Activated CD4-positive, alpha-beta T cell treated with anti-CD3 and anti-CD28 coated beads, Interleukin-2, amount 50 U/mL, for 4 hours (primary cell): ENCODE measurements at places on chromosomes 2 and 18.

- DNase-seq, result no peak
Measured at GRCh38 chr2:180991361-180991760, 11.0 kb downstream of the UBE2E3 start.

DNA sequence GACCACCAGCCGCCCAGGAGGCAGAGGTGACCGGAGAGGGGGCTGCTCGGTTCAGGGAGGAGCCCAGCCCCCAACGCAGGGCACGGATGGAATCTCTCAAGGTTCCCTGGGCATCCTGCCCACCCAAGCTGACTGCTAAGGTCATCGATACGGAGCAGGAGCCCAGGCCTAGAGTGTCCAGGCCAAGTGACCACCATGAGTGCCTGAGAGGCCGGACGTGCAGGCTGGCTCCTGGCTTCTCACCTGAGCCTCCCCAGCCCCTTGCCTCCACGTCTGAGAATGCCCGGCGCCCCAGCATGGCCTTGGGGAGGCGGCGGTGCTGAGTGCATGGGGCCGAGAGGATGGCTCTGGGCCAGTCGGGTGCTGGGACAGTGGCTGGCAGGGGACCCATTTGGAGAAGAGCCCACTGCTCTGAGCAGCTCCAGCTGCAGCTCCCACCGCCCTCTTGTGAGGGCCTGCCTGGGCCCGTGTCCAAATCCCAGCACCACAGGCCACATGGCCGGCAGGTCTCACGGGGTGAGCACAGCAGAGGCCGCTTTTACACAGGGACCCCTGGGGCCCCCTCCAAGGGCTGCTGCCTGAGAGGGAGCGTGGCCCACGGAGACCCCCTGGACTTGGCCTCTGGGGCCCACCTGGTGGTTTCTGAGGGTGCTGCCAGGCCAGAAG lies 102.8 kb upstream of the CTDP1 start:
- DNase-seq, result no peak

GRCh38 chr2:3129867-3130266 lies 247.8 kb downstream of the EIPR1 start:
- DNase-seq, result no peak

- DNase-seq, result no peak
Measured at GRCh38 chr2:148981324-148981723, 57.2 kb upstream of the LYPD6B start.

GRCh38 chr18:26549263-26550094 lies 1.1 kb upstream of the KCTD1 start:
- DNase-seq, result no peak

DNA sequence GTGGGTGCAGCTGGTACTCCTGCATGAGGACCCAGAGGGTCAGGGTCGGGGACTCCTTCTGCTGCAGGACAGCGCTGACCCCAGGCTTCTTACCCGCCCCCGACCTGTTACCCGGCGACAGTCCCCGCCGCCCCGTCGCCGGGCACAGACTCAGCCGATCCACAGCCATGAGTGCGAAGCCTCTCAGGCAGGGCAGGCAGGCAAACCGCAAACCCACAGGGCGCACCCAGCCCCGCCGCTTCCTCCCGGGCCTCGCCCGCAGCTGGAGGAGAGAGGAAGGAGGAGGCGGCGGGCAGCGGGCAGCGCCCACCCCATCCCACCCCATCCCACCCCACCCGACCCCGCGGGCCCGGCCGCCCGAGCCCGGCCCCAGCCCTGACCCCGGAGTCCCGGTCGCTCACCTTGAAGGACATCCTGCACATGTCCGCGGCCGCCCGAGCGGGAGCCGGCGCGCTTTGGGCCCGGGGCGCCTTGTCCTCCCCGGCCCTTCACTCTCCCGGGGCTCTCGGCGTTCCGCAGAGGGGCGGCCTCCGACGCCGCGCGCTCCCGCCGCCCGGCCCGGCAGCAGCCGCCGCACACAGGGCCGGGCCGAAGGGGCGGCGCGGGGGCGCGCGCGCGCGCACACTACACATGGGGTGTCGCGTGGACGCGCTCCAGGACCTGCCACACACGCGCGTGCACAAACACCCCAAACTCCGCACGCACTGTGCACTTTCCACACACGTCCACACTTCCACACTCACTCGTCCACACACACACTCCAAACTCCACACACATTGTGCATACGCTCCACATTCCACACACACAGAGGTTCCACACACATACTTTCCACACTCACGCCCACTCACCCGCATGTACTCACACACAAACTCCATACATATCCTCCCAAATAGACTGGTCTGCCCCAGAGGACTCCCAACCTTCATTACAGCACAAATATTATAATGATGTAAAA lies at the start of gene ANKRD29:
Gene ANKRD29, minus strand, starts transcription at position 603 of the 955 bp plus-strand sequence. Its CDS starts 181 bp downstream, at position 422.
- DNase-seq, result peak; percentile 39

GRCh38 chr18:30415903-30416302 lies 626.6 kb downstream of the DSC3 start:
- DNase-seq, result no peak

GRCh38 chr2:72893594-72894319 lies 6.5 kb downstream of the SPR start:
- DNase-seq, result no peak

DNA sequence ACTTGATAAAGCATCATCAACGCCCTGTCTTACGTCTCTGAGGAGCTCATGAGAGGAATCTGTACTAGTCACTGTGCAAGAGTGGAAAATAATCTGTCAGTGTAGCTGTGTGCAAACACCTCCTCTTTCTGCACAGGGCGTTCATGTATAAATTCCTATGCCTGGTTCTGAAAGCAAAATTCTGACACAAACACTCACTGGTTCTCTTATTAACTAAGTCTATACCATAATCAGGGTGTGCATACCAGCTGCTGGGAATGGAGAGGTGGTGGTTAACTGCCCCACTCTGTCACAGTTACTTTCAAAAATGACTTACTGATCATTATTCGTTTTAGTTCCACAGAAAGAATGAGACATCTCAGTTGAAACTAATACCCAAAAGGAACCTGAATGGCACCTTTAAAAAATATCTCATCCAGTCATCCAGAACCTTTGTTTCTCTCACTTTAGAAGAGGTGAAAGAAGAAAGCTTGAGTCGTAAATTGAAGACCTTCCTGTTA lies 35.7 kb downstream of the STK39 start:
- DNase-seq, result no peak

DNA sequence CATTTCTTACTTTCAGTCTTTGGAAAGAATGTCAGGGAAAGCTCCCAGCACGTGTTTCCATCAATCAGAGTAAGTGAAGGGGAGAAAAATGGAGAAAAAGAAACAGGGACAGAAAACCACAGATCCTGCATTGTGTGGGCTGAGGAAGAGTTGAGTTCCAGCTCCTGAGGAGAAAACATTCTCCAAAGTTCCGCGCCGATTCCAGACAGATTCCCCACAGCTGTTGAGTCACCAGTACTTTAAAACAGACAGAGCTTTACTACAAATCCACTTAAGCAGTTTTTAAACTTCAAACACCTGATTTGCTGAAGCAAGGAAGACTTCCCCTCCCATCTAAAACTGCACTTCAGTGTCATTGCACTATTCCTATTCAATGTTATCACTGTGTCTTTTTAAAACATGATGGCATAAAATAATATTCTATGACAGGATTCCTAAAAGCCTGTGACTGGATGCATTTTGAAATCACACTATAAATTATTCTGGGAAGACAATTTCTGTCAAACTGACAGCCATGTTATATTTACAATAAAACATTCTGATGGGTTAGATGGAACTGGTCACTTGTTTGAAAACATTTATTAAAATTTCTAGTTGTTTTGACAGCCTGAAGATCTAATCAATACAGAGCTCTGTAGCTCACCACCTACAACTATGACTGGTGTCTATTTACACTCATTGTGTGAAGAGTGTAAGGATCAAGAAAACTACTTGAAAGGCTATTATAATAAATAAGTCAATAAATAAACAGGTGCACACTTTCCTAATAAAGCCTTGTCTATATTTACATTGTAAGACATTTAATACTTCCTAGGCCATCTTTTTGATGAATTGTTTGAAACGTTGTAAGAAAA lies 40.9 kb downstream of the TCF4 start:
- no peak for DNase-seq

DNA sequence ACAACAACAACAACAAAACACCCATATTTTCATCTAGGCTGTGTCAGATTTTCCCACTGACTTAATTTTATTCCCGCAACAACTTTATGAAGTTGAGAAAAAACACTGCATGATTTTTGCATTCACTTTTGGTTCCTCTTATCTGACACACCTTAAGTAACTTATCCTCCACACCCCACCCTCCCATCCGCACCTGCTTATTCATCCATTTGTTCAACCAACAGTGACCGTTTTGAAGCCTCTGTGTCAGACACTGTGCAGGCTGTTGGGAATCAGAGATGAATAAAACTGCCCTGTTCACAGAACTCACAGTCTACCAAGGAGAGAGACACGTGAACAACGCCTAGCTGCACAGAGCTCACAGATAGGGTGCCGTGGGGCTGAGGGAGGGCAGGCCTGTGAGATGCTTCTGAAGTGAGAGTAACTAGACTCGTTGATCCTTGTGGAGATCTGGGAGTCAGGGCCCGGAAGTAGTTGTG lies 7.4 kb downstream of the CNNM4 start:
- DNase-seq, result no peak

- DNase-seq, result no peak
Measured at GRCh38 chr2:191917430-191917881, 70.6 kb upstream of the CAVIN2 start.

GRCh38 chr2:80054346-80054675 lies 250.2 kb downstream of the LRRTM1 start:
- no peak for DNase-seq

- no peak for DNase-seq
Measured at GRCh38 chr2:24509425-24509824, 18.4 kb downstream of the NCOA1 start.

DNA sequence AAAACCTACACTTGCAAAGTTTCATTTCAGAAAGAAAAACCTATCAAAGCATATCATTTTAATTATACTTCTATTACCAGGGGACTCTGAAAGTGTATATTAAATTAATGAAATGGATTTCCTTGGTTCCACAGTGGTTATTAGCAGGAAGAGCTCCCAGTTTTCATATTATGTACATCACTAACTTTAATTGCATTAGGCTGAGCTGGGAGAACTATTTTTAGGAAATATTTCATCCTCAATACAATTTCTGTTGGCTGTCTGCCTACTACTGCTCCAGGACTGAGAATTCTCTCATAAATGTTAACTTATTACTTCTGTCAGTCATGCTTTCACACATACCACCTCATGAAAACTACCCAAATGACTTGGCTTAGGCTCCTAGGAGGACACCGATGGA lies 301.4 kb downstream of the CMPK2 start:
- no peak for DNase-seq

DNA sequence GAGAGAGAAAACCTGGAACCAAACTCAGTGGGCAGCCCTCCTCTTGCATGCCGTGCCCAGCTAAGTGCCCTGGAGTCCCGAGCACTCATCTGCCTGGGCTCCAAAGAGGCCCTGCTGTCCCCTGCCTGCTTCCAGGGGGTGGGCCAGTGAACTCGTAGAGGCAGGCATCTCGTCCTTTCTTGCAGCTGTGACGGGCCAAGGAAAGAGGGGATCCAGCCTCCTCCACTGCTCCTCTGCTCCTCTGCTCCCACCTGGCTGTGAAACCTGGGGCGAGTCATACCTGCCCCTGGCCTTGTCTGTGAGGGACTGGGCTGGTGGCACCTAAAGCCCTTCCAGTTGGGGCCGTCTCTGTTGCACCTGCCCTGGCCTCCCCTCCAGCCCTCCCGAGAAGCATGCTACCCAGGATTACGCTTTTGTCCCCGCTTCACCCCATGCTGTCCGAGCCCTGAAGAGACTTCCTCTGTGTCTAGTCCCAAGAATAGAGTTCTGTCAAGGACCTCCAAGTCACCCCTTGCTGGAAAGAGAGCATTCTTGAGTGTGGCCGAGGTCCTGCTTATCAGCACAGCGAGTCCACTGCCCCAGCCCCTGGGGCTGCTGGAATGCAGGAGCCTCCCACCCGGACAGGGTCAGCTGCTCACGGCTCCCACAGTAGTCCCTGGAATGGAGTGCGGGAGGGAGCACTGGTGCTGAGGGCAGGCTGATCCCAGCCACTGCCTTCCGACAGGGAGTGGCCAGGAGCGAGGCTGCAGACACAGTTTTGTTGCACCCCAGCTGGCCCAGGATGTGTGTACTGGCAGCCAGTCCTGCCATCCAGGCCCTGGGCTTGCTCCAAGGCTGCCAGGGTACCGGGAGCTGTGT lies 14.3 kb downstream of the KCNK3 start:
- no peak for DNase-seq

GRCh38 chr2:177334940-177335543 lies 57.5 kb upstream of the AGPS start:
- DNase-seq, result no peak

DNA sequence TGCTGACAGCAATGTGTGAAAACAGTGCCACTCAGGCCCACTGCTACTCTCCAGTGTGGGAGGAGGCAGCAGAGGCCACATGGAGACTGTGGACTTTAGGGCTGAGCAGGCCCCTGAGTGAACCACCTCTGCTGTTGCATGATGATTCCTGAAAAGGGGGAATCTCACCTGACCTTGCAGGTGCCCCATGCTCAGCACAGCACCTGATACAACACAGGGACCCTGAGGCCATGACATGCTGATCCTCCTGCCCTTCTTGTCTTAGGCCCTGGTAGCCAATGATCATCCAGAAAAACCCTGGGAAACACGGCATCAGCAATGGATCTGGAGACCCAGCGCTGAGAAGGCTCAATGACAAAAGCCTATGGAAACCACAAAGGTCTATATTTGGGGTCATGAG lies 446.8 kb upstream of the MYT1L start:
- no peak for DNase-seq

DNA sequence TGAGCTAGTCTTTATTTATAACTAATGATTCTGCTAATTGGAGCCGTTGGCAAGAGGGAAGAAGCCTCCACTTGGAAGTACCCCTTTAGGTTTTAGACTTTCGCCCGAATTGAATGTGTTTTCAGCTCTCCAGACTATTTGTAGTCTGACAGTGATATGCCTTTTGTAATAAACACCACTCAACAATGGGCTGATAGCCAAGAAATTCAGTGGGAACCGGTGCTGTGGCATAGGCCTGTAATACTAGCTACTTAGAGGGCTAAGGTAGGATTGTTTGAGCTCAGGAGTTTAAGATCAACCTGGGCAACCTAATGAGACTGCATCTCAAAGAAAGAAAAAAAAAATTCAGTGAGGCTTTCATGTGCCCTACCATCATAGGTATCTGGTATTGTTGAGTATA lies 13.6 kb upstream of the ZSCAN30 start:
- DNase-seq, result no peak

DNA sequence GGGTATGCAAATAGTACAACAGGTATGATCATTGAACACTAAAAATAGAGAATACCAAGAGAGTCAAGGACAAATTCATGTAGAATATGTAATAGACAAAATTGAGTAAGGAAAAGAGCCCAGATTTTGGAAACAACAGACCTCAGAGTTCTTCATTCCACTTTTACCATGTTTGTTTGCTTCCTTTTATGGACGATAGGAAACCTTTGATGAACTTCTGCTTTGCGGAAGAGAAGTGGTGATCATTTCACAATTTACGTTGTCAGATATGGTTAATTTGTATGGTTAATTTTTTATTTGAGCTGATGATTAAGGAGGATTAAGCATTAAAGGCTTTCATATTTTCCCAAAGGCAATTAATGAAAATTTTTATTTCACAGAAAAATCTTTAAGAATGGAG lies 16.3 kb downstream of the MARCHF7 start:
- DNase-seq, result no peak

GRCh38 chr2:159760326-159760725 lies 37.7 kb downstream of the CD302 start:
- no peak for DNase-seq
